ENCODE measurements at places on chromosomes 7 and 10.

- no peak for DNase-seq
These were observed 43.5 kb upstream of the CDC14C start for GRCh38 chr7:48880851-48881250.

DNA sequence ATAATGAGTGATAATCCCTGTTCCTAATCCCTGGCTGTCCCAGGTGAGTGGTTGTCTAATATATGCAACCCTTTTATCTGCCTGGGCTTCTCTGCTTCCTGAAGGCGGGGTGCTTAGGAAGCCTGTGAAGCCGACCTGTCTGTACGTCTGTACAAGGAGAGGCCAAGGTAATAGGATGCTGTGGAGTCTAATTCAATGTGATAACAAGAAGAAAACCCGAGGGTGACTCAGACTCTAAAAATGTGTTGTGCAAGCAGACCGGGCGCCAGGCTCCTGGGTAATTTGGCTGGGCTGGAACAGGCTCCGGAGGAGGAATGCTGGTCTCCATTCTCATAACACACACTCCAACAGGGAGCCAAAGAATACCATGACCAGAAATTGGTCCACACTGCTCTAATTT, 43.6 kb downstream of the THNSL1 start:
- peak; percentile 91 for DNase-seq

DNA sequence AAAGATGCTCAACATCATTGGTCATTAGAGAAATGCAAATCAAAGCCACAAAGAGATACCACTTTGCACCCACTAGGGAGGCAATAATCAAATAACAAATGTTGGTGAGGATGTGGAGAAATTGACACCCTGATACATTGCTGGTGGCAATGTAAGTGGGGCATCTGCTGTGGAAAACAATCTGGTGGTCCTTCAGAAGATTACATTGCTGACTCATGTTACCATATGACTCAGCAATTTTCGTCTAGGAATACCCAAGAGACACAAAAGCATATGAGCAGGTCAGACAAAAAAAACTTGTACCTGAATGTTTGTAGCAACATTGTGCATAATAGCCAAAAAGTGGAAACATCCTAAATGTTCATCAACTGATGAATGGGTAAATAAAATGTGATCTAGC, 4.9 kb upstream of the CLDN3 start:
- DNase-seq = no peak

DNA sequence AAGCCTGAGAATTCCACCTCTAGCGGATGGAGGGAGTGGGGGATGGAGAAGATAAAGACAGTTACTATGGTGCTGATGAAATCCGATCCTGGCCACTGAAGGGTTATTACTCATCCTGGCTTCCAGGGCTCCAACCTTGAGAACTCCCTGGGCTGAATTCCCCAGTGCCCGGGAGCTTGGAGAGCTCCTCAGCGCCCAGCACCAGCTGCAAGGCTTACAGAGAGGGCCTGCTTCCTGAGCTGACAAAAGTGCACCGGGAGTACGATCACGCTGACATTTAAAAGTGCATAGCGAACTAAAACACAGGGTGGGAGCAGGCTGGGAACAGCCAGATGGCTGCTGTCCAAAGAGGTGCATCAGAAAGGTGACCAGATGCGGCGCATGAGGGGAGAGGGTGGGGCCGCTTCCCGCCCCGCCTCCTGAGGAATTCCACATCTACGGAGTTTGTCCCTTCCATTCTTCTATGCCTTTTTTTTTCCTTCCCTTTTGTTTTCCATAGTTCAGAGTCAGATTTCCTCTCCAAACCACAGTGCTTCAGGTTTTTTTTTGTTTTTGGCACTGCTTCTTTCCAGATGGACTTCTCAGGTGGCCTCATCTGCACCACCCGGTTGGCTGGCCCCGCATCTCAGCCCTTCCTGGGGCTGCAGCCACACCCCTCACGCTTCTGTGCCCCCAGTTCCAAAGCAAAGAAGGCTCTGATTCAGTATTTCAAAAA, 62.4 kb upstream of the MKRN1 start:
- DNase-seq = peak; percentile 65

- peak; percentile 62 for DNase-seq
These were observed 27.5 kb downstream of the PVRIG start for GRCh38 chr7:100247152-100247757.

GRCh38 chr7:72435925-72436480, 23.9 kb upstream of the CALN1 start:
- no peak for DNase-seq

- peak; percentile 53 for DNase-seq
These were observed 140.7 kb upstream of the CALCR start for GRCh38 chr7:93715234-93715633.

DNA sequence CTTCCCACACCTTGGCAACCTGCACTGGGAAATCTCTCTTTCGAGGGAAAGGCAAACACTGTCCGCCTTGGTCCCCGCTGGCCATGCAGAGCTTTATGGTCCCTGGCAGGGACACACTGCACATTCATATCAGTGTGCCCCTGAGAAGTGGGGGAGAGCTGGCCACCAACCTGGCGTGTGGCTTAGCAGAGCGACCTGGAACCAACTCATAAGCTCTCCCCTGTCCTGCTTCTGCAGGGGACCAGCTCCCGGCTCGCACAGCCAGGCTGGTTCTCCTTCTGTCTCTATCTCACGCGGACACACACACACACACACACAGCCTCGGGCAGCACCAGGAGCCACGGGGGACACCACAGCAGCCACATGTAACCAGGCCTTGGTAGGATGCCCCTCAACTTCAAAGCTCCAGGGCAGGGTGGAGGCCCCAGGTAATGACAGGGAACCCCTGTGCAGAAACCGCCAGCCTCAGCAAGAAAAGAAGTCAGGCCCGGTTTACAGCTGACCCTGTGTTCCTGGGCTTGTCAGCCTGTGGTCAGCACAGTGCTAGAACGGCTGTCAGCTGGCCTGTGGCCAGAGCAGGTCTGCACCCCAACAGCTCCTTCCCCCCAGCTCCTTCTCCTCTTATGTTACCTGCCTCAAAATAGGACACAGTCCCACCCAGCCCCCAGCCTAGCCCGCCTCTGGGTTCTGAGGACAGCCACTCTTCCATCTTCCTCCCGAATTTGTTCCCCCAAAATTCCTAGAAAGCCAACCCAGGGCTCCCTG, 69.3 kb downstream of the OAT start:
- no peak for DNase-seq

- no peak for DNase-seq
These were observed 33.0 kb upstream of the NOBOX start for GRCh38 chr7:144436500-144436899.

DNA sequence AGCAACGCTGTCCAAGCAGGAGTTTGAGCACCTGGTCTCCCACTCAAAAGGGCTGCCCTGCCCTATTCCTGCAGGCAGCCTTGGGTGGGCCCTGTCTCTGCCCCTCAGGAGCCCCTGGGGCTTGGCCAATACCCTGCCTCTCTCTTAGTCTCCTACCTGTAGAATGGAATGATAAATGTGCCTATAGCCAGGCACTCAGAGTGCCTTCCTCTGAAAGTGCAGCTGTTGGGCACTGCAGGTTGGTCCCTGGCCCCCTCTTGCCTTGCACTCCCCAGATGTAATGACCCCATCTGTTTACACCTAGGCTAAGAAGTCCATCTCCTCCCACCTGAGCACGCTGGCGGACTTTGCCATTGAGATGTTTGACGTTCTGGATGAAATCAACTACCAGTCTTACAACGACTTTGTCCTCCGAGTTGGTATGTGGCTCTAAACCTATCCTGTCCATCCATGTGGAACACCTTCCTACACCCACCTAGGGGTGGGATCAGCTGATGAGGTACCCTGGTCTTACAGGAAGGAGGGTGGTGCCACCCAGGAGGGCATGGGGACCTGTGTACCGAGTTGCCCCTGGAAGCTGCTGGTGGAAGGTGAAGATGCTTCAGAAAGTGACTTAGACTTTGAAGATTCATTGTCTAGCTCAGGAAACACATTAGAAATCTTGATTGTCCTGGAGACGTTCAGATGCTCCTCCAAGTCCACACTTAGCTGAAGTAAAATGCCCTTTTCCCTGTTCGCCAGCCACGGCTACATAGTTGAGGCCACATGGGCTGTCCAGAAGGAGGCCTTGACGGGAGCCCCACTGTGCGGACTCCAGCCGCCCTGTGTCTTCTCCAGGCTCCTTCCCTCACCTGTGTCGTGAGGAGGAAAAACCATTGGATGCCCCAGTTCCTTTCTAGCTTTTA, 134.1 kb downstream of the ADCY1 start:
- DNase-seq = no peak

DNA sequence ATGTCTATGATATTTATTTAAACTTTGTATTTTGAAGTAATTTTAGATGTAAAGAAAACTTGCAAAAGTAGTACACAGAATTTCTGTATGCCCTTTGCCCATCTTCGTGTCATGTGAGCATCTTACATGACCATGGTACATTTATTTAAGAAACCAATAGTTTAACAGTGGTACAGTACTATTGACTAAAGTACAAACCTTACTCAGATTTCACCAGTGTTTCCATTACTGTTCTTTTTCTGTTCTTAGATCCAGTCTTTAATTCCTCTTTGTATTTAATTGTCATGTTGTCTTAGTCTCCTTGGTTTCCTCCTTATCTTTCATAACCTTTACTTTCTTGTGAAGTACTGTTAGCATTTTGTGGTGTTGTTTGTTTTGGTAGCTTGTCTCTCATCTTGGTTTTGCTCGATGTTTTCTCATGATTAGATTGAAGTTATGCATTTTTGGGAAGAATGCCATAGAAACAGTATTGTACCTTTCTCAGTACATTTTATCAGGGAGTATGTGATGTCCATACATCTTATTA, 24.1 kb downstream of the TAX1BP1 start:
- DNase-seq = no peak

GRCh38 chr7:990352-990932, 7.5 kb downstream of the CYP2W1 start:
- DNase-seq = no peak

- no peak for DNase-seq
These were observed 68.1 kb downstream of the BMPER start for GRCh38 chr7:33973231-33974015.

- DNase-seq = no peak
These were observed 686.4 kb upstream of the C7orf33 start for GRCh38 chr7:147904219-147904576.

DNA sequence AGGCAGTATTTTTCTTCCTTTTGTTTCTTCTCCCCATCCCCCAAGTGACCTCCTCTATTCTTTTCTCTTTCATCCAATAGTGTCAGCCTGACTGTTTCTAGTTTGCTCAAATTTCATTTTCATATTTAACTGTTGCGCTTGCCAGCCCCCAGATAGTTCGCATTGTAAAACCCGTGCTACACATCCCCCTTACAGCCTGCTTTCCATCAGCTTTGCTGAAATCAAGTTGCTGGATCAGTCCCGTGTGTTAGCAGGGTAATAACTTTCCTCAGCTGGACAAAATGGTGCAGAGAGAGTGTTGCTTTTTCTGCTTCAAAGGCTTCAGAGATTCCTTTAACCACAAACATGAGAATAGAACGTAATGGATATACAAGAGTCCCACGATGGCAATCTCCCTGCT, 180.6 kb upstream of the NPVF start:
- no peak for DNase-seq

GRCh38 chr7:50321487-50322067, 17.1 kb downstream of the IKZF1 start:
- DNase-seq = no peak

DNA sequence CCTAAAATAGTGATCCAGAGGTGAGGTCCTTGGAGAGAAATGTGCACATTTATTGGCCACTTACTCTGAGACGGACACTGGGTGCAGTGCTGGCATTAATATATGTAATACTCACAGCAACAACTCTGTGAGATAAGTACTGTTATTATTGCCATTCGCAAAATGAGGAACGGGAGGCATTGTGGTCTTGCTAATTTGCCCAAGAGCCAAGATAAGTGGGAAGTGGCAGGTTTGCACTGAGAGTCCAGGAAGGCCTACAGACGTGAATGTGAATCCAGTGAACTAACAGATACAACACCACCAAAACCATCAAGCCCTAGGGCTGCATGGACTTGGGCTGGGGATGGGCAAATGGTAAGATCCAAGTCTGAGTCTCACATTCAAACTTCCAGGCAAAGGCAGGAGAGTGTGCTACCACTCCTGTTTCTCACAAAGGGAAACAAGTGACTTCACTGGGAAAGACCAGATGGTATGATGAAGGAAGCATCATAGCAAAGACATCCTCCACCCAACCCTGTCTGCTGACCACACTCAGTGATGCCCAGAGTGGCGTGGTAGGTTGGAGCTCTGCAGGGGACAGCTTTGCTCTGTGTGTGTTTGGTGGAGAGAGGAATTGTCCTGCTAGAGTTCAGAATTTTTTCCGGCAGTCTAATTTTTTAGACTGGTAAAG, 19.2 kb downstream of the TMEM273 start:
- DNase-seq = peak; percentile 67

DNA sequence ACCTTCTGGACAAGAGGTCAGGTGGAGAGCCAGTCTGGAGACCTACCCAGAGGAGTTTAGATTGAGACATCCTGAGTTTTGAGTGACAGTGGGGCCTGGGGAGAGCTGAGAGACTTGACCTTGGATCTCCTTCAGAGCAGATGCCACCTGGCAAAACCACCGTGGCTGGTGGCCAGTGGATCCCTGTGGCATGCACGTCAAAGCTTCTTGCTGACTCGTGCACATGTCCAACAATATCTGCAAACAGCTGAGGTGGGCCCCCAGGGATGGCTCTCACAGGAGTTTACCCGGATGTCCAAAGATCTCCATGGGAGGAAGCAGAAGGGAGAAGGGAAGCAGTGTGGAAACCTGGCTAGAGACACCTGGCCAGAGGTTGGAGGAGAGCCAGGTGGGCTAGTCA, 230.5 kb downstream of the FANK1 start:
- DNase-seq = no peak

- DNase-seq = no peak
These were observed 183.7 kb upstream of the FEZF1 start for GRCh38 chr7:122488241-122488640.

DNA sequence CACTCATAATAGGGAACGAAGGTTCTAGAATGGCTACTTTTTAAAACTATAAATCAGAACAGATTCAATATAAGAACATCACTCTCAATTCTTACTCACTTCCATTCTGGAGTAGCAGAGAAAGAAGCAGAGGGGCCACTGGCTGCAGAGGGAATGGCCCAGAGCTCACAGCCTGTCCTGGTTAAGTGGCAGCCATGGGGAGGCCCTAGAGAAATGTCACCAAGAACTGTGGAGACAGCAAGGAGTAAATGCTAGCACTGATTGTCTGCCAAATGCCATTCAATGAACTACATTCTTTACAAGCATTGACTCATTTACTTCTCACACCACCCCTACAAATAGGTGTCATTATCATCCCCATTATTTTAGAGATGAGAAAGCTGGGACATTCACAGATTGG, 74.6 kb upstream of the KCNMA1 start:
- DNase-seq = no peak
